Heart left ventricle (tissue), 16 donors: ENCODE measurements at places on chromosomes 4 and X.

DNA sequence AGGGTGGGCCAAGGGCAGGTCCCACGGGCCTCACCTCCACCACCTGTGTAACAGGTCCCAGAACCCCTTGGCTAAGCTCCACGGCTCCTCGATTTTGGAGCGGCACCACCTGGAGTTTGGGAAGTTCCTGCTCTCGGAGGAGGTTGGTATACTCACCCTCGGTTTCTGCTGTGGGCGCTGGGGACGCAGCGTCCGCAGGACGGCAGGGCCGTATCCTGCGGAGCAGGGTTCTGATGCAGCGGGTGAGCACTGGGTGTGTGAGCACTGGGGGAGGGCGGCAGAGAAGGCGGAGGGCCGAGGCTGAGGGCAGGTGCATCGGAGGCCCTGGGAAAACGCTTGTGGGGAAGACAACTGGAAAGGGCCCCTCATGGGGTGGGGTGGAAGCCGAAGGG, 11.0 kb downstream of the ATP5ME start:
- peak; percentile 17 for DNase-seq

DNA sequence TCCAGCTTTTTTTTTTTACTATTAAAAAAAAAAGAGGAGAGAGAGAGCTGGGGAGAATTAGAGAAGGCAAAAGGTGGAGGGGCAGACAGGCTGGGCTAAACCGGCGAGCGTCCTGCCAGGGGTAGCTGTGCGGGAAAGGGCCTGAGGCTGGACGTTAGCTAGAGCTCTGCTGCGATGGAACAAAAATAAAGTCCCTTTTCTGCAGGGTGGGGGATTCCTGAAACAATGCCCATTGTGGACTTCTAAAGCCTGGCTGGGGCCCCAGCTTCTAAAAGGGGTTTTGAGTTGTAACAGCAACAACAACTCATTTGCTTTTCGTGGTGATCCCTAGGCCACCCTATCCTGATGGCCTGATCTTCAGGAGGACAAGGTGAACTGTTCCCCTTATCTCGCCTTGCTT, 311.7 kb downstream of the FBXW7 start:
- no peak for DNase-seq

DNA sequence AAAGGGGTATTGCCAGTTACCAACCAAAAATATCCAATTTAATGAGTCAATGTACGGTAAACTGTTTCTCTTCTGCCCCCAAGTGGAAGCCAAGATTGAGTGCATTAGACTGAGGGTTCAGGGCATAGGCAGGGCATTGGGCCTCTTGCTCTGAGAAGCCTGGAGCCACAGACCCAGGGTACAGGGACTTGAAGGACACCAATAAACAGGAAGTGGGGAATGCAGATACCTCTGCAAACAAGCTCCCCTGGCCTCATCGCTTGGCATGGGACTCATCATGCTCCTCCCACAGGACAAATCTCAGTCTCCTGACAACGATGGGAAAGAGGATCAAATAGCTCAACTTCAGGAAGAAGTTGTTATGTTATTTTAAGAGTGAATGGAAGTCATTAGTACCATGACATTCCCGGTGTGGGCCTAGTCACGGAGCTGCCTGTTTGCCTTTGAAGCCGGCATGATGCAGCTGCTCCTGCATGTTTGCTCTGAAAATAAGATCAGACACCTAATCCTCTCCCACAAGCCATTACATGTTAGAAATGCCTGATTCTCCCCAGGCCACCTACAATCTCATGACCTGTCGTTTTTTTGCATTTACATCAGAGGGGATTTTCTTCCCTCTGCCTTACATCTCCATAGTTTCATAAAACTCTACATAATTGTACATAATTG, 224.2 kb downstream of the RCHY1 start:
- no peak for DNase-seq

GRCh38 chrX:103710609-103711008, at the start of gene TMEM31:
Gene TMEM31, plus strand, starts transcription at chrX:103710909. Its CDS starts 1,350 bp downstream, at chrX:103712259.
- DNase-seq = no peak

- DNase-seq = no peak
These were observed 273.9 kb downstream of the ARAP2 start for GRCh38 chr4:35970366-35970960.

- no peak for DNase-seq
These were observed 386.0 kb downstream of the TLL1 start for GRCh38 chr4:166259081-166259480.
